Astrocyte (in vitro differentiated cells and primary cell): ENCODE measurements at places on chromosomes 1 and 21. TPM values are rescaled to one million over a fixed set of nuclear protein-coding genes. Genes with fewer than 3 reads are reported as not detected.

GRCh38 chr1:19460535-19461219 lies 24.7 kb downstream of the CAPZB start:
- H3K4me1 ChIP-seq: peaks cover 22% of the 10 kb centered on the region
- H3K27me3 ChIP-seq: no peaks in the 10 kb centered on the region
- no peak overlapping the region for H3K27ac ChIP-seq
- H3K36me3 ChIP-seq: peaks cover 8% of the 10 kb centered on the region
- no peak overlapping the region for H3K4me3 ChIP-seq
- DNase-seq: no peak

GRCh38 chr1:52976183-52977035 lies 49.3 kb downstream of the SCP2 start:
- H3K4me3 ChIP-seq: no peak overlapping the region
- H3K36me3 ChIP-seq: no peaks in the 10 kb centered on the region
- H3K4me1 ChIP-seq: no peaks in the 10 kb centered on the region
- H3K27me3 ChIP-seq: no peaks in the 10 kb centered on the region
- no peak overlapping the region for H3K27ac ChIP-seq

GRCh38 chr1:2300004-2300771 lies 72.1 kb downstream of the SKI start:
- no peaks in the 10 kb centered on the region for H3K27me3 ChIP-seq
- no peak for DNase-seq
- H3K4me1 ChIP-seq: peaks cover 20% of the 10 kb centered on the region
- H3K4me3 ChIP-seq: no peak overlapping the region
- peaks cover 3% of the 10 kb centered on the region for H3K36me3 ChIP-seq

Gene KRTAP11-1
- total RNA-seq: not detected in 2 replicates

Gene EDARADD
- total RNA-seq: 0.98 and 2.2 TPM in 2 replicates
